ENCODE measurements at places on chromosomes 2 and 18.

DNA sequence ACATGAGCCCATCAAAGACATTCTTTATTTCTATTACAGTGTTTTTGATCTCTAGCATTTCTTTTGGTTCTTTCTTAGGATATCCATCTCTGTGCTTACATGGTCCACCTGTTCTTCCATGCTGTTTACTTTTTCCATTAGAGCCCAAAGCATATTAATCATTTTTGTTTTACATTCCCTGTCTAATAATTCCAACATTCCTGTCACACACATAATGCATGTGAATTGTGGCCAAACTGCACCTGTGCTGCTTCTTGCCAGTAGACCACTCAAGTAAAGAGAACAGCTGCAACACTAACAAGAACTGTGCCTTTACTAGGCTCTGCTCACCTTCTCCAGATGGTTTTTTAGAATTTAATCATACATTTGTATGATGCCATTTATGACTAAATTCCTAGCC, 103.0 kb downstream of the PTH2R start:
- DNase-seq = no peak

GRCh38 chr2:201628545-201628944, 14.8 kb downstream of the TMEM237 start:
- DNase-seq = no peak

- DNase-seq = no peak
These were observed 74.5 kb downstream of the TWIST2 start for GRCh38 chr2:238922435-238922834.

DNA sequence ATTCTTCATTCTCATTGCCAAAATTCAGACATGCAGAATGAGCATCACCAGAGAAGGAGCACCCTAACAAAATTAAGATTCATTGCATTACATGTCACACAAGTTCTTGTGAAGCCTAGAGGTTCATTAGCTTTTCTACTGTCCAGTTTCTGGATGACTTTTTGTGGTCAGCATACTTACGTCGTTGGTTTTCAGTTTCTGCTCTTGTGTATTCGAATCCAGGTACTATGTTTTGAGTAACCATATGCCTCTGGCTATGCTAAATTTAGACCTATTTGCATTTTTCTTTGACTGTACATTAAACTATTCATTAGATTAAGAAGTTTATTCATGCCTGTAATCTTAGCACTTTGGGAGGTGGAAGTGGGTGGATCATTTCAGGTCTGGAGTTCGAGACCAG, 251.3 kb downstream of the PARD3B start:
- no peak for DNase-seq

- DNase-seq = no peak
These were observed 142.7 kb downstream of the GALR1 start for GRCh38 chr18:77392321-77392720.

GRCh38 chr2:2007551-2008501, 263.5 kb upstream of the PXDN start:
- DNase-seq = no peak

DNA sequence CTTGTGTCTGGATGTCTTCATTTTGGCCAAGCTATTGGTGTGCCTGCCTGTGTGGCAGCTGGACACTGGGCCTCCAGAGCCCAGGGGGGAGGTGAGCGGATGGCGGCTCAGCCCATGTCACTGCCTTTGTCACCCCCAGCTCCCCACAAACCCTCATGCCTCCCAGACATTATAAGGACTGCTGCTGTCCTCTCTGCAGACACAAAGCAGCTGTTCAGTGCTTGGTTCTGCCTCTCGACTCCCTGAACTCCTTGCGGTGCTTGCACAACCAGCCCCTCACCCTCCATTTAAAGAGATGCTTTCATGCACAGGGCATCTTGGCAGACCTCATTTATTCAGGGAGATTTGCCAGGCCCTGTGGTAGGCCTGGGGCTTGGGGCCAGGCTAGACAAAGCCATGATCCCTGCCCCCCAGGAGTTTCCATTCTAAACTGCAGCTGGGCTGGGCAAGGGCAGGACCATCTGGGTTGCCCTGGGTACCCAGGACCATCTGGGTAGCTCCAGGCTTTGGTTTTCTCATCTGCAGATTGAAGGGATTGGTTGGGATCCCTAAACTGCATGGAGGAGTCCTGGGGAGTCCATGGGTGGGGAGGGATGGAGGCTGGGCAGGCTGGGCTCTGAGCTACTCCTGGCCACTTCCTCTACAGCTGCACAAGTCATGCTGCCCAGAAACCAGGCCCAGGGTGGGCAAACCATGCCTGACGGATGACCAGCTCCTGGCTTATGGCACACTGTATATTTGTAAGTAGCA, 168.5 kb downstream of the CELF4 start:
- no peak for DNase-seq

DNA sequence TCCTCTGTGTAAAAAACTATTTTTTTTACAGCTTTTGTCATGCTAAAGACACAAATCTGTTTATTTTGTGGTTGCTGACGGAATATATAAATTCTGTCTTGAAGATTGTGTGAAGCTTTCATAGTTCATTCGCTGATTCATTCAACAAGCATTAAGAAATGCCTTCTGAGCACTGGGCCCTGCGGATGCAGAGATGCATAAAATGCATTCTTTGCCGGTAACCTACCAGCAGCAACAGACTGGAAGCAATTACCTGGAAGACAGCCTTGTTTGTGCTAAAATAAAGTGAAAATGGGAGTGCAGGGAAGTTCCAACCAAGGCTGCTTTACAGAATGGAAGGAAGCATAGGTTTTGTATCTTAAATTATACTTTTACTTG, 119.7 kb downstream of the PMAIP1 start:
- DNase-seq = no peak

DNA sequence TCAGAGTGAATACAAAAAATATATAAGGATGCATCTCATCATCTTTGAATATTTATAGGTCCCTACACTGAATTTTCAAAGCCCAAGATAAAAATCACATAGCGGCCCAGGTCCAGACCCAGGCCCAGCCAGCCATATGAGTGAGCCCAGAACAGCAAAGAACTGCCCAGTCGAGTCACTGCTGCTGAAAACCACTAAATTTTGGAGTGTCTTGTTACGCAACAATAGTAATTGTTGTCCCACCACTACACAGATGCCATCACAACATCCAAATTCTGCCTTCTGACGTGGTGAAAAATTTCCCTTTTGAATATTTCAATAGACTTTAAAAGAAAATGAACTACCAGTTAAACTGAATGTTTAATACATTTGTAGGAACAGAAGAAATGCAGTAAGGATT, 5.7 kb downstream of the C18orf32 start:
- DNase-seq = no peak

GRCh38 chr2:173198327-173198726, 122.7 kb downstream of the MAP3K20 start:
- no peak for DNase-seq

GRCh38 chr18:36329684-36330434, 32.3 kb downstream of the FHOD3 start:
- no peak for DNase-seq

DNA sequence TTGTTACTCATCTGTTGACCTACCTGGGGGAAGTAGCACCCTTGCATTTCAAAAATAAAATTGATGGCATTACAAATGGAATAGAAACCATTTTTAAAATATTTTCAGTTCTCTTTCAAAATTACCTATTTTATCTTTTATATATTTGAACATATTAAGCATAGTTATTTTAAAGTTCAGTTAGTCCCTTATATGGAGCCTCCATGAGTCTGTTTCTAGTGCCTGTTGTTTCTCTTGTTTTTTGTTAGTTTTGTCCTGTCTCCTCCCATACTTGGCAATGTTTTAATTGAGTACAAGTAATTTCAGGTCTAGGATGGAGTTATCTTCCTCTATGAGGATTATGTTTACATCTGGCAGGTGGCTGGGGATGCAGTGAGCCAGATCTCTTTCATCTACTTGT, 5.9 kb upstream of the KCNIP3 start:
- DNase-seq = no peak

- no peak for DNase-seq
These were observed 96.7 kb downstream of the EIPR1 start for GRCh38 chr2:3280683-3281520.

All from stimulated activated CD8-positive, alpha-beta memory T cell treated with anti-CD3 and anti-CD28 coated beads, Interleukin-4, amount 100 ng/mL, for 1 hour (primary cell).